Ammon's horn (tissue), 1 donor: ENCODE measurements at places on chromosomes 6 and 20.

DNA sequence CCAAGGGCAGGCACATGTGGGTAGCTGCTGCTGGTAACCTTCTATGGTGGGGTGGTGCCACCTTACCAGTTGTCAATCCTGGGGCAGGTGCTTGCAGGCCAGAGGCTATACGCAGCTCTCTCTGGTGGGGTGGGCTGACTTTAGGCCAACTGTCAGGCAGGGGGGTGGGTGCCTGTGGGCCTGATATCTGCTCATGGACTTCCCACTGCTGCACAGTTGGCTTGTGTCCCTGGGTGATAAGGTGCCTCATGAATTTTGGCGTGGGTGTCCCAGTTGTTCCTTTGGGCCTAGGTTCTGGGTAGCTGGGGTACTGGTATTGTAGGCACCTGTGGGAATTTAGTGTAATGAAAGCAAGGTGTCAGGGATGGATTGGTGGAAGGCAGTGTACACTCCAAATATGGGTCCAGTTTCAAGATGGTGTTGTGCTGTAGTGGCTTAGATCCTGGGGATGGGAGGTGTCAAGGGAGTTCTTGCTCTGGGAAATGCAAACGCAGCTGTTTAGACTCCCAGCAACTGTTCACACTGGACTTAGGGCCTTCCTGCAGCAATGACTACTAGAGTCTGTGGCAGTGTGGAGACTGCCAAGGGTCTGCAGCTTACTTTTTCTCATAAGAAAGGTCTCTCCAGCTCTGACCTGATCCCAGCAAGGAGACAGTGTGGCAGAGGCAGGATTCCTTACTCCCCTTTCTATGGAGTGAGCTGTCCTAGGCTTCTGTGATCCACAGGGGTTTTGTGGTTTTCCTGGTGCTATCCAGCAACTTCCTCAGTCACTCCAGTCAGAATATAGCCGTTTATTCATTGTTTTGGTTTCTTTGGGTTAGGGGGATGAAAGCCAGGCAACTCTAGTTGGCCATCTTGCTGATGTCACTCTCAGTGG is 128.2 kb downstream of the CRYBG1 start:
- no peak for DNase-seq

- no peak for DNase-seq
Observed at GRCh38 chr6:43271103-43271815, 26.8 kb upstream of the SLC22A7 start.

DNA sequence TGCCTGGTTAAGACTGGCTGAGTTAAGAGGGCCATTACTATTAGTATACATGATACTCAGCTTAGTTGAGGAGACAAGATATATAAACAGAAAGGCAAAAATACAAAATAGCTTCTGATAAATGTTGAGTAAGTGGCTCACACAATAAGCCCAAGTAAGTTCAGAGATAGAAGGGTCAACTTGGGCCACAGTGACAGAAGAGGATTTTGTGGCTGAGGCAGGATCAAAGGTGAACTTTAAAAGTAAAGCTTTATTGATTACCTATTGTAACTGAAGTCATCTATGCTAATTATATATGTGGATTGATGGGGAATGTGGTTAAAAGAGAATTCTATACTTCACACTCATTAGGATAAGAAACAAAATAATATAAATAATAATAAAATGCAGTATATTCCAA is 80.8 kb downstream of the PHACTR2 start:
- no peak for DNase-seq

GRCh38 chr20:48238326-48238725 is 453.0 kb upstream of the SULF2 start:
- no peak for DNase-seq

GRCh38 chr6:12250383-12250770 is 39.8 kb upstream of the EDN1 start:
- no peak for DNase-seq

DNA sequence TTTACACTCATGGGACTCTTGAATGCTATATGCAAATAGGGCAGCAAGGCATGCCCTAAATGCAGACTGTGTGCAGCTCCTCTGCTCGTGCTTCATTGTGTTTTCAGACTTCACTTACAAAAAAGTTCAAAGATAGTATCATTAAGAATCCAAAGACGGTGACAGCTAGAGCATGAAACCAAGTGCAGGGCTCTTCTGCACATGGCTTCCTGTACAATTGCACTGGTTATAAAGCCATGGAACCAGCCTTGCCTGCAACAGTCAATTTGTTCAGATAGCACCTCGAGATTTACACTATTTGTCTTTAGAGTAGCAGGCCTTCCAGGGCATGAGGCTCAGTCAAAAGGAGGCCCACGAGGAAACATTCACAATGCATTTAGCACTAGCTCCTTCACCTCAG is 35.6 kb downstream of the RFPL4B start:
- no peak for DNase-seq

DNA sequence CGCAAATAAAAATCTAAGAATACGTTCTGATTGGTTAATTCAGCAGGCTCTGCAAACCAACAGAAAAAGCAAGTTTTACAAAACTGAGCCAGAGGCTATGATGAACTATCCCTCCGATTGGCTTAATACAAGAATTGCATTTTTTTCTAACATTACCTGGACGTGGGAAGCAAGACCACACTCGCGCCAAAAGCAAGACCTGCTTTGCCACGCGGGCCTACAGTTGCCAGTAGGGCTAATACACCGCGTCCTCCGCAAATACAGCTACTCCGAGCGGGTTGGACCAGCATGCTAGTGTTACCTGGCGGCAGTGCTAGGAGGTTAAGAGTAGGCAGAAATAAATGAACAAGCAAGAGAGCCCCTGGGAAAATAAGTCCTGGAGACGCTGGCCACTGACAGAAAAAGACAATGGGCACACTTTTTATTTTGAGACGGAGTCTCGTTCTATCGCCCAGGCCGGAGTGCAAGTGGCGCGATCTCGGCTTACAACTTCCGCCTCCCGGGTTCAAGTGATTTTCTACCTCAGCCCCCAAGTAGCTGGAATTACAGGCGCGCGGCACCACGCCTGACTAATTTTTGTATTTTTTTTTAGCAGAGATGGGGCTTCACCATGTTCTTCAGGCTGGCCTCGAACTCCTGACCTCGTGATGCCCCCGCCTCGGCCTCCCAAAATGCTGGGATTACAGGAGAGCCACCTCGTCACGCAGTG is 131.9 kb upstream of the BTN3A2 start:
- DNase-seq = no peak

- no peak for DNase-seq
Observed at GRCh38 chr6:128168244-128168643, 267.4 kb upstream of the THEMIS start.

DNA sequence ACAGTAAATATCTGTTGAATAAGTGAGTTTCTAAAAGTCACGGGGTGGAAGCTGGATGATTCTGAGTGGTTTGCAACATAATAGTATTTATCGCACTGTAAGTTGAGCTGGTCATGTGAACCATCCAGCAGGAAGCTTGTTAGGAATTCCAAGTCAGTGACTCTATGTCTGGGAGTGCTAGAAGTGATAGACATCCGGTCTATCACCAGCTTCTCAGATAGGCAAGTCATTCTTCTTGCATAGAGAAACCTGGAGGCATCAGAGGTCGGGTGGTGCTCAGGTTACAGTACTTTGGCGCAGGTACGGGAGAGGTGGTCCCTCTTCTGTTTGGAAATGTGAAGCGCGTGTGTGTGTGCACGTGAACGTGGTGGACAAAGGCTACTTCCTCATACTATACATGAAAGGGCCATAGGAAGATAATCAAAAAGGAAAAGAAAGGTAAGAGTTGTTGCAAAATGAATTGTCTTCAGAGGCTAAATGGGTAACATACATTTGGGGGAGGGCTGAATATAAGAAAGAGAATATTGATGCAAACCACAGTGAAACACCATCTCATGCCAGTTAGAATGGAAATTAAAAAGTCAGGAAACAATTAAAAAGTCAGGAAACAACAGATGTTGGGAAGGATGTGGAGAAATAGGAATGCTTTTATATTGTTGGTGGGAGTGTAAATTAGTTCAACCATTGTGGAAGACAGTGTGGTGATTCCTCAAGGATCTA is 299.3 kb upstream of the ZFP64 start:
- DNase-seq = no peak

- no peak for DNase-seq
Observed at GRCh38 chr6:43302126-43302525, 4.1 kb downstream of the SLC22A7 start.

DNA sequence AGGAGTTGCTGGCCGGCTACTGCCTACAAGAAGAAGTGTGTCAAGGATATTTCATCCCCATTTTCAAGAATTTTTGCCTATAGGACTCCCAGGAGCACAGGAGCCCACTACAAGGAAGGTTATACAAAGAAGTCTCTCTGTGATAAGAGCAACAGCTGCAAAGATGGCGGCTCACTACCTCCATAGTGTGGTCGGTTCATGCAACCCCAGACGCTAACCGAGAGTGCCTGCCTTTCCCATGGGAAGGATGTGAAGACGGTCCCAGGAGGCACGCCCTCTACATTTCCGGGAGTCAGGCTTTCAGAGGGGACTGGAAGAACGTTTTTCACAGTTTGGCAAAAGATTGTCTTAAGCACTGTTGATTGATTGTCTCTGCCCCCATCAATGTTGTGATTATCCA is 816.3 kb downstream of the QKI start:
- DNase-seq = no peak

DNA sequence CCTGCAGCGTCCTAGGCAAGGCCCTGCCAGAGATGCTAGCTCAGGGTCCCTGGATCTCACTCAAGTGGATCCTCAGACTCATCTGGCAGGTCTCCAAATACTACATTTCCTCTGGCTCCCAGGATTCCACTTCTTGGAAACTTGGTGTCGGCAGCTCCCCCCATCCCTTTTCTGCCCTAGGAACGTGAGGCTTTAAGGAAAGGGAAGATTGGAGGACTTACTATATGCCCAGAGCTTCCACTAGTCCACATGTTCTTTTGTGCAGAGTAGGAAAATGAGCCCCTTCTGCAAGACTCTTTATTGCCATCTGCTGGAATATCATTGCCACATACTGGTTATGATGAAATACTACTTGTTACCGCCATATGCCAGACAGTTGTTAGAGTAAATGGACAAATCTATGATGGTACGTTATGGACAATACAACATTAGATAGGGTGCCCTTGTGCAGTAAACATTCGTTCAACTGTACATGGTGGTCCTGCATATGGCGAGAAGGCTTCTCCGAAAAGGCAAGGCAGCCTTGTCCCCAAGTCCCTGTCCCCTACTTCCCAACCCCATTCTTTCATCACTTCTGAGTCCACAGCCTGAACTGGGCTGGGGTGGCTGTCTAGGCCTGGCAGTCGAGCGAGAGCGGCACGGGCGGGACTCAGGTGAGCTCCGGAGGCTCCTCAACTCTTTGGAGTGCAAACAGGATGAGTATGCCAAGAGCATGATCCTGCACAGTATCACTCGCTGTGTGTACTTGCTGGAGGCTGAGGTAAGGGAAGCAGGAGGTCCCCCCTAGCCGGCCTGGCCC is 780 bp downstream of the ARMC12 start:
- DNase-seq = peak; percentile 85

GRCh38 chr20:59966428-59966827 is 8.2 kb downstream of the CDH26 start:
- peak; percentile 87 for DNase-seq

DNA sequence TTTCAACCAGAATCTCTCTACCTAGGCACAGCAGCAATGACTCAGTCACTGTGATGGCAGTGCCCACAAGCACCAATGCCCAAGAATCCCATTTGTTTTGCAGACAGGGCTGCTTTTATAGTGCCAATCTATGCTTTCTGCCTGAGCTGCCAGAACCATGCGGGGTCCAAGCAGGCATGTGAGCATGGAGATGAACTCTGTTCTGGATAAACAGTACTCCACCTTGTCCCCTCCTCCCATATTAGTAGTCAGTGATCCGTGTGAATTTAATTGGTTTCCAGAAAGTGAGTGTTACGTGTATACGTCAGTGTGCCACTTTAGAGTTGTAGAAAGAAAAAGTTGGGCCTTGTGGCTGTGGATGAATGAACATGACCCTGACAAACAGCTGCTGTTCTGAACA is 79.4 kb downstream of the SASH1 start:
- peak; percentile 37 for DNase-seq

- DNase-seq = no peak
Observed at GRCh38 chr6:131858765-131859415, 51.1 kb downstream of the ENPP1 start.

DNA sequence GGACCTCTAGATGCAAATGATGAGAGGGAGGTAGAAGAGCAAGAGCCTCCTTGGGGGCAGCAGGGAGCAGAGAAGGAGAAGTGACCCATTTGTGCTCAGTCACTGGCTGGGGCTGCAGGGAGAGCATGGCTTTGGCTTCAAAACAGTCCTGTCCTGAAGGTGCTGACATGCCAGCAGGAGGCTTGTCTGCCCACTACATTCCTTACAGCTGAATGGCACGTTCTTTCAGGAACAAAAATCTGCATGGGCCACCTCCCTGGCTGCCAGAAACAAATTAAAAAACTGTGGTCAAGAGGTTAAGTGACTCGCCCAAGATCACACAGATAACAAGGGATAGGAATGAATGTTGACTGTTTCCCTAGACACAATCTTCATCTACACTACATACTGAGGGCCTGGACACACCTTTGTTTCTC is 188.8 kb downstream of the HIVEP2 start:
- no peak for DNase-seq

- peak; percentile 3 for DNase-seq
Observed at GRCh38 chr6:50602292-50602691, 111.0 kb upstream of the TFAP2D start.

DNA sequence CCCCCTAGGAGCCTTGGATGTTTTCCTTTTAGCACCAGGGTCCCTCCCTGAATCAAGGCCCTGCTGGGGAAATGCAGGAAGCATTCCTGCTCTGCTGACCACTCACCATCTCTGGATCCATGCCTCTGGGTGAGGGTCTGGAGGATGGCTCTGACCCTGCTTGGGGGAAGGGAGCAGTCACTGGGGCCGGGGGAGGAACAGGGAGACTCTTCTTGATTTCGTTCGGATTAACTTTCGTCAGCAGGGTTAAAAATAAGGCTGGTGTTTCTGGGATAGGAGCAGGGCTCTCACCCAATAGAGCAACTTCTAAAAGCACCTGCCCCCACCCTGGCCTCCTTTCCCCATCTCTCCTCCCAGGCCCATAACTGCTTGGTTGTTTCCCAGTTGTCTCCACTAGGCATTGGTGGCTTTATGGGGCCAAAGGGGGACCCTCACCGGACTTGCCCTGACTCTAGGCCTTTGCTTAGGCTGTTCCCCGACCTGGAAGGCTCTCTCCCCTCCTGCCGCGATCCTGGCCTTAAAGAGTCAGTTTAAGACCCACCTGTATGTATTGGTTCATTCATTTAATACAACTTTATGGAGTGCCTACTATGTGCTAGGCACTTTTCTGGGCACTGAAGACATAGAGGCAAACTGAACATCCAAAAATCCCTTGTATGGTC is 63.0 kb downstream of the JPH2 start:
- no peak for DNase-seq

- DNase-seq = no peak
Observed at GRCh38 chr6:12592634-12593033, 123.9 kb upstream of the PHACTR1 start.

GRCh38 chr6:154653853-154654252 is 79.4 kb upstream of the SCAF8 start:
- no peak for DNase-seq

DNA sequence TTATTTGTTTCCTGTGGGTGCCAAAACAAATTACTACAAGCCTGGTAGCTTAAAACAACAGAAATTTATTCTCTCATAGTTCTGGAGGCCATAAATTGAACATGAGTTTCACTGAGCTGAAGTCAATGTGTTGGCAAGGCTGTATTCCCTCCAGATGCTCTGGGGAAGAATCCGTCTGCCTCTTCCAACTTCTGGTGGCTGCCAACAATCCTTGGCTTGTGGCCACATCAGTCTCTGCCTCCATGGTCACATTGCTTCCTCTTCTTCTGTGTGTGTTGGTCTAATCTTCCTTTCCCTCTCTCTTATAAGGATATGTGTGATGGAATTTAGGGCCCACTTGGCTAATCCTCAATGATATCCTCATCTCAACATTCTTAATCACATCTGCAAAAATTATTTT is 92.8 kb upstream of the EPB41L1 start:
- peak; percentile 69 for DNase-seq

GRCh38 chr6:153167061-153167891 is 36.2 kb upstream of the RGS17 start:
- no peak for DNase-seq
